ENCODE measurements at places on chromosomes 13 and 19.

DNA sequence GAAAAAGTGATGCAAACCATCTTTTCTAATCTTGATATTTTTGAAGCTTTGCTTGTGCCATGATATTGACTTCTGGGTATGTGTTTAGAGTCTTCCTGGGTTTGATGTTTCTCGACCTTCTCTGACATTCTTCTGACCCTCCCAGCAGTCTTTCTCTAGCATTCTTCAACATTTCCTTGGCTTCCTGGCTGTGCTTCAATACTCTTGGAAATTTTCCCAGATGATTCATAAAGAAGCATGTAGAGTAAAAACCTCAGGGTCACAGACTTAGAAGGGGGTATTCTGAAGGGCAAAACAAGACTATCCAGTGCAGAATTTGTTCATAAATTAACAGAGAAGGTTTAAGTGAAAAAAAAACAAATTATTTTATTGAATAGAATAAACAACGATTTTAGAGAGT is 946.3 kb upstream of the PCDH9 start:
- DNase-seq, result no peak

- DNase-seq, result no peak
These were observed 2.5 kb downstream of the ZNF428 start for GRCh38 chr19:43616954-43617353.

DNA sequence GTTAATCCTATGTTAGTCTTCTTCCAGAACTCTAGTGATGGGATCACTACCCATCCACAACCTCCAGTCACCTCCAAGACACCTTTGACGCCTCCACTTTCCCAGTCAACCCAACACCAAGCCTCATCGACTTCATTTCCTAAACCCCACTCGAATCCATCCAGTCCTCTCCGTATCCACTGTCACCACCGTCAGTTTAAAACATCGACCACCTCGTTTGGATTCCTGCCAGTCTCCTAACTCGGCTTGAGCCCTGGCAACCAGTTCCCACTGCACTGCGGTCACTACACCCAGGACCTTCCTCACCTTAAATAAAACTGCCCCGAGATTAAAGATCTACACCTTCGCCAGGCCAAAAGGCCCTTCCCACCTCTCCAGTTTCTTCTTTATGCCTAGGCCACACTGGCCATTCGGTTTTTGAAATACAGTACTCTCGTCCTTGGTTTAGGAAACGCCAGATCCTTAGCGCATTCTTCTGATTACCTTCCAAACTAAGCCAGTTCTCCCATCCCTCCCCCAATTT is 1.2 kb downstream of the MTIF3 start:
- no peak for DNase-seq

GRCh38 chr13:33874871-33875270 is 56.9 kb downstream of the RFC3 start:
- no peak for DNase-seq

DNA sequence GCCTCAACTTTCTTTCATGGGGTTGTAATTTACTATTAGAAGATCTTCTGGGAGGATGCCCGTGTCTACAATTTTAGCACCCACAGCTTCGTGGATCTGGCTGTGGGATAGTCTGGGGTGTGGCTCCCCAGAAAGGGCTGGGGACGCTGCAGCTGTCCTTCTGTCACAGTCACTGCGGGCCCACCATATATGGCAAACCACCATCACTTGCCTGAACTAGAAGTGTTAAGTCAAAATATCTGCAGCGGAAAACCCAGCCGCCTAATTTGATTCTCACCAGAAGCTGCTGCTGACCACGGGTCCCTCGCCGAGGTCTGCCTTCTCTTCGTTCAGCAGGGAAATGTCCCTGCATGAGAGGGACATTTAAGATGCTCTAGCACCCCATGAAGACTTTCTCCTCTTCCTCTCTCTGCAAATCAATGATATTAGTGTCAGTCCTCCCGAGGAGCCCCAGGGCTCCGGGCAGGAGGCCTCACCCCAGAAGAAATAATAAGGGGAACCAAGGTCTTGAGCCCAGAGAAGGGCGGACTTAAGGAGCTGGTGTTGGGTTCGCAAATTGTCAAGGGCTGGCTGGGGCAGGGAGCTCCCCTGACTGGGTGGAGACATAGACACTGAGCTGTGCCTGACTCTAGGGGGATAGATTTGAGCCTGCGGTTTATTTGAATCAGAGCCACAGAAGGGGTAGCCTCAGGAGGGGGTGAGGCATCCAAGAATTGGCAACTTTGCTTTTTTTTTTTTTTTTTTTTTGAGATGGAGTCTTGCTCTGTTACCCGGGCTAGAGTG is 3.0 kb upstream of the MATK start:
- no peak for DNase-seq

DNA sequence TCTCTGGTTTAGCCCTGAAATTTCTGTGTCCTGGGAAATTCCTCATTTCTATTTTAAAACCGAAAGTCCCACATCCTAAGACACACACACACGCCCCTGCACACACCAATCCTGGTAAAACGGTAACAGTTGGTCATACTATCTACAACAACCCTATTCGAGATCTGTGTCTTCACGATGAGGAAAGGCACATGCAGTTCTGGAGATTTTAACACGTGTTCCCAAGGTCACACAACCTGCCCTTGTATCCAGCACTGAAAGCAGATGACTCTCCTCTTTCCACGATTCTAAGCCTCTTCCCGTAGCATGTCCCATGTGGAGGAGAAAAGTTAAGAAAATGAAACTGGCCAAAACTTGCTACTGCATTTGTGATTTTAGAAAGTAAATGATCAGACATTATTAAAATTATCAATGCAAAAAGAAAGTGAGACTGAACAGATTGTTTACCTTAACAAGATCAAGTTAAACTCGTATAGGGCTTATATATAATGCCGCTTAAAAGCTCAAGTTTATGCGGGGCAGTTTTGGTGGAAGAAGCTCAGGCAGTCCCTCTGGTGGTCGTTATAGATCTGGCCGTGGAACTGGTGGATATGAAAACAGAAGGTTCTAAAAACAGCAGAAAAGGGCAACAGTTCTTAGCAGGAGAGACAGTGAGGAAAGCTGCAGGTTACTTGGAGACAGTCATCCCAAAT is 32.7 kb downstream of the VSTM1 start:
- DNase-seq, result no peak

DNA sequence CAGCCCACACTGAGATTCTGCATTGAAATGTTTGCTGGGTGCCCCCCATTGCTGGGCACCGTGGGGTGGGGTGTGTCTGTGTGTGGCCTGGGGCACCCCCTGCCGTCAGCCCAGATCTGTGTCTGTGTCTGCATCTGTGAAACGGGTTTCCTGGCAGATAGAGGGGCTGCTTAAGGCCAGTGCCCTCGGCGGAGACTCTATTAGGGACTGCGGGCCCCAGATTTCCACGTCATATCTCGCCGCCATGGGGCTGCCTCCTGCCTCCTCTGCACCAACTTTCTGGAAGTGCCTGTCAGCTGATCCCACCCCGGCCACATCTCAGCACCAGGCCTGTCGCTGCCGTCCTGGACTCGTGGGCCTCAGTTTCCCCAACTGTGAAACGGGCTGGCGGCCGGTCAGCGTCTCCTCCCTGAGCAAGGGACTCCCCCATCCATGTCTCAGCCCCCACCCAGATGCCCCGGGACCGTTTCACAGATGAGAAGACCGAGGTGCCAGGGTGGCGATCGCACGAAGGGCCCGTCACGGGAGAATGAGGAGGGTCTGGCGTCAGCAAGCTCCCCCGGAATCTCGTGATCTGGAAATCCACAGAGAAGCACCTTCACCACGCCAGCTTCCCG is 21.4 kb downstream of the ARID3A start:
- DNase-seq, result no peak

- no peak for DNase-seq
These were observed 87.1 kb upstream of the MCF2L start for GRCh38 chr13:112881656-112882554.

DNA sequence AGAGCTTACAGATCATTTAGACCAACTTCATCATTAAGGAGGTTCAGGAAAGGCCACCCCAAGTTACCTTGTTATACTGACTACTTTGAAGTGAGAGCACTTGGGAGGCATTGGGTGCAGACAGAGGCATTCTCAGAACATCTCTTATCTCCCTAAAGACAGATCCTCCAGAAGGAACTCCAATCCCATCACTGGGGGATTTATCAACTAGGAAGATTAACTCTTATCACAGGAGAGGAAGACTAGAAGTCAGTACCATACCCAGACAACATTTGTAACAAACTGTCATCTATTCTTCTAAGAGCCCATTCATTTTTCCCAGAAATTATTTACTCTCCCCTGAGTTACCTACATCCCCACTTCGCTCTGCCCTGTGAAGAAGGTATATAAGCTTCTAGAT is 5.8 kb upstream of the RFXAP start:
- DNase-seq, result no peak

GRCh38 chr13:76971215-76971614 is 20.7 kb upstream of the CLN5 start:
- DNase-seq, result no peak

- no peak for DNase-seq
These were observed 4.4 kb downstream of the TNFRSF19 start for GRCh38 chr13:23574421-23575145.

DNA sequence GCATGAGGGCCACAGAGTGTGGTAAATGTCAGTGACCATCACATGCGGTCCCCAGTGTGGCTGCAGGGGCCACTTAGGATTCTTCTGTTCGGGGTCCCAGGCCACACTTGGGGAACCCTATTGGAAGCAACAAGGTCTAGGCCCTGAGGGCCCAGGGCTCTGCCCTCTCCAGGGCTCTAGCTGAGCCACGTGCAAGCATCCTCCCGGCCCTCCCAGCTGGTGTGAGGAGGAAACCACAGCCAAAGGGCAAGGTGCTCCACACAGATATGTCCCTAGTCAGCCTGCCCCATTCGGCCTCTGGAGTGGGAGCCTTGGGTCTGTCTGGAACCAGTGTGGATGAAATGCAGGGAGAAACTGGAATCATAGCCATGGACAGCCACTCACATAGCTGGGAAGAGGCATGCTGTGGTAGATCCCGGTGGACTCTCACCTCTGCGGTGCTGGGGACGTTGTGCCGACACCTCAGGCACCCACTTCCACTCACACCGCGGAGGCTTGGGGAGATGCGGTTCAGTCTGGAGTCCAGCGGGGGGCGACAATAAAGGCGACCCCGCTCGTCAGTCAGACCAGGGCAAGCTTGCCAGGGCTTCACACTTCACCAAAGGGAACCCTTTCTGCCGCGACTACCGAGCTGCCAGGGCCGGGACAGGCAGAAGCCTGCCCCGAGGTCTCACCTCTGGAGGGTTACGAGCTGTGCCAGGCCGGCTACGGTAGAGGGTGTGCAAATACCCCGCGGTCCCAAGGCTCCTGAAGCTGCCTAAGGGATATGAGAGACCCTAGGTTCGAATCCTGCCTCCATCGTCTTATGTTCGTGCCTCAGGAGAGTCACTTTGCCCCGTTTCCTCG is 4.3 kb upstream of the ZNF497 start:
- no peak for DNase-seq

GRCh38 chr19:40716031-40716481 is 630 bp downstream of the COQ8B start:
- DNase-seq, result peak; percentile 96

- no peak for DNase-seq
These were observed 199.6 kb upstream of the IRS2 start for GRCh38 chr13:109985871-109986450.

DNA sequence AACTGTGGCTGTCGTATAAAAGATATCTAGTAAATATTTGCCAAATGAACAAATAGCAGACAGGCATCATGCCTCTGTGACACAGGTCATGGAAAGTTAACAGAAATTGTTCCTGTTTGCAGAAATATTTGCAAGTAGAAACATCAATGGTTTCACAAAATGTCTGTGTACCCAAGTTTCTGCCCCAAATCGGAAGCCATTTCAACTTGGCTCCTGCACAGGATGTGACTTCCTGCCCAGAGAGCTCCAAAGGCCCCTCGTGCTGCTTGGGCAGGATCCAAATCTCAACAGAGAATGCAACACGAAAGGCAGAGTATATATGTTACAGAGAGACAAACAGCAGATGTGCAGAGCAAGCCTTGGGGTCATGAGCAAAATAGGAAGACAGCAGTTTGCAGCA is 95.5 kb upstream of the SERP2 start:
- no peak for DNase-seq

DNA sequence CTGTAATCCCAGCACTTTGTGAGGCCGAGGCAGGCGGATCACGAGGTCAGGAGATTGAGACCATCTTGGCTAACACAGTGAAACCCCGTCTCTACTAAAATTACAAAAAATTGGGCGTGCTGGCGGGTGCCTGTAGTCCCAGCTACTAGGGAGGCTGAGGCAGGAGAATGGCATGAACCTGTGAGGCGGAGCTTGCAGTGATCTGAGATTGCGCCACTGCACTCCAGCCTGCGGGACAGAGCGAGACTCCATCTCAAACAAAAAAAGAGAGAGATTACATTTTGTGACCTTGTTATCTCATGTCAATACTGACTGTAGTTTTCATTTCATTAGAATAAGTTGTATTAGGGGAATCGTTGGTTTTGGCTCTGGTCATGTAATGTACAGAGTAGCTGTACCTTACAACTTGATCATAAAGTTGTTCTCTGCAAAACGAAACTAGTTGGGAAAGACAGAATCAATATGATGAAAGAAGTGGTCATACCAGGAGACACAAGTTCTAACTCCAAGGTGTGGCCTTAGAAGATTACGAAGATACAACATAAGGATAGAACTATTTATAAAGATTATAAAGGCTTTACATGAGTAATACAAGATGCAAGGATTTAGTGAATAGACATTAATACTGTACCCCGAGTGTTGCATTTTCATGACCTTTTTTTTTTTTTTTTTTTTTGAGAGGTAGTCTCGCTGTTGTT is 15.3 kb downstream of the TMEM38A start:
- no peak for DNase-seq

DNA sequence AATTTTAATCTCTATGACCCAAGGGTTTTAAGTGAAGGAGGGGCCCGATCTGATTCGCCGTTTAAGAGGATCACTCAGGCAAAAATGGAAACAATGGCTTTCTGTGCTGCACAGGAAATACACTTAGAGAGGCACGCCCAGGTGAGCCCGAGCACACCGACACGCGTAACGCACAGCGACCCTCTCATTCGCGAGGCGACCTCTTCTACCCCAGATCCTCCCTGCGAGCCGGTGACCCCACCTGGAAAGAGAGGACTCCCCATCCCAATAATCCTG is 216 bp downstream of the SH2D3A start:
- DNase-seq, result no peak

- DNase-seq, result no peak
These were observed 3.7 kb upstream of the TCF3 start for GRCh38 chr19:1655987-1656608.

DNA sequence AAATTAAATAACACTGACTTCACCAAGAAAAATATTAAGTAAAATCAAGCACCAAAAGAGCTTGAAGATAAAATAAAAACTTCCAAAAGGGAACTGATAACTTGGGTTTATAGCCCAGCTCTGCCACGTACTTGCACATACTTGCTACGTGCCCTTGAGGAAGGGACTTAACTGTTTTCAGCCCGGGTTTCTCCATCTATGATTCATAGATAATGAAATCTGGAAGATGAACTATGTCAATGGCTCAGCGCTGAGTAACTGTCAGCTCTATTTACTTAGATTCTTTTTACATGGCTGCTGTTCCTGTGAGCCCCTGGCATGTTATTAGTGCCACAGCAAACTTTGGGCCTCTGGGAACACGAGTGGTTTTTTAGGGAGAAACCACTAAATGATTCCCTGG is 9.6 kb upstream of the ZC3H13 start:
- peak; percentile 60 for DNase-seq
